ENCODE measurements at places on chromosomes 16 and 17. TPM values are rescaled to one million over a fixed set of nuclear protein-coding genes. Genes with fewer than 3 reads are reported as not detected.

HP gene
- not detected for total RNA-seq

GRCh38 chr16:88853325-88853941, 3.3 kb downstream of the GALNS start:
- no peak for DNase-seq

GPR139 gene
- total RNA-seq: not detected

GRCh38 chr17:79775632-79776031, 2.3 kb upstream of the CBX2 start:
- DNase-seq: no peak

Measured in activated T-helper 2 cell treated with anti-CD3 and anti-CD28 coated beads, Interferon-gamma antibody, Interleukin-2, Interleukin-4, amounts not matched to agents 10 μg/mL and 5 μg/mL and 100 μg/mL, durations not matched to agents 14 hours and 24 hours and 36 hours (primary cell).